ENCODE measurements at places on chromosomes 3 and 15.
A peak's percentile ranks its signal among the peaks of the same experiment; 100 is the strongest.

DNA sequence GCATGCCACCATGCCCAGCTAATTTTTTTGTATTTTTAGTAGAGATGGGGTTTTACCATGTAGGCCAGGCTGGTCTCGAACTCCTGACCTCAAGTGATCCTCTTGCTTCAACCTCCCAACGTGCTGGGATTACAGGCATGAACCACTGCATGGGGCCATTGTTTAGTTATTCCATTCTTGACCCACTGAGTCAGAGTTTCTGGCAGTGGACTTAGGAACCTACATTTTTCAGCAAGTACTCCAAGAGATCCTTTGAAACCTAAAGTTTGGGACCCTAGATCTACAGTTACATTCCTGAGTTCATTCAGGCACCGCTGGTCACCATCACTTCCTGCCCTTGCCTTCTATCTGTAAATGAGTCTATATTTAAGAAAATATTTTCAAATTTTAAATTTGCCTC lies 1.4 kb upstream of the TNFSF10 start:
- no peak for DNase-seq

DNA sequence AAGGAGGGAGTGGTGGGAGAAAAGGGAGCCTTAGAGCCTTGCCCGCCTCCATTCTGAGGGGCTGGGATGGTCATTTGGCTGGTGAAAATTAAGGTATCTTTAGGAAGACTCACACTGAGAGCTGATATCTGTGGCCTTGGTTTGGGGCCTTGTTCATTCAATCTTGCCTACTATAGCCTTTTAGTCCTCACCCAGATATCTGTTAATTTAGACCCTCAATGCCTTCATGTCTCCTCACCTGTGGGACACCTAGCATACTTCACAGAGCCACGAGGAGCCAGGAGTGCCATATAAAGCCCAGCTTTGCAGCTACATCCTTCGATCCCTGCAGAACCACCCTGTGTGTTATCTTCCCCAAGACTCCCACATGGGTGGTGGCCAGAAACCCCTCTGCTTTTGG lies 4.7 kb upstream of the ARNT2 start:
- no peak for DNase-seq

DNA sequence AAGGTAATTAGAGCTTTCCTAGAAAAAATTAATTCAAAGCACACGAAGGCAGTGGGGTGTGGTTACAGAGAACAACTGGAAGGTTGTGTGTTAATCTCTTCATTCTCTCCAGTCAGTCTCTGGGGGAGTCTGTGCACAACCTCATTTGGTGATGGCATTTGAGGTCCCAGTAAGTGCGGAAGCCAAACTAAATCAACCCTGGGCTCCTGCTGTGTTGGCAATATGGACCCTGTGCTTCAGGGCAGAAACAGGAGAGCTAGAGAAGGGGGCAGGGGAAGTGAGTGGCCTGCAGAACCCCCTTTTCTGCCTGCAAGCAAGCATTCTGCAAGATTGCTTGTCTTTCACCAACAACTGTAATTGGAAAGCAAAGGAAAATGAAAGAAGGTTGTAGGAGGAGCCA lies 195.9 kb upstream of the ST8SIA2 start:
- no peak for DNase-seq

- DNase-seq: no peak
Measured at GRCh38 chr3:46642971-46643370, 30.6 kb downstream of the FAM240A start.

DNA sequence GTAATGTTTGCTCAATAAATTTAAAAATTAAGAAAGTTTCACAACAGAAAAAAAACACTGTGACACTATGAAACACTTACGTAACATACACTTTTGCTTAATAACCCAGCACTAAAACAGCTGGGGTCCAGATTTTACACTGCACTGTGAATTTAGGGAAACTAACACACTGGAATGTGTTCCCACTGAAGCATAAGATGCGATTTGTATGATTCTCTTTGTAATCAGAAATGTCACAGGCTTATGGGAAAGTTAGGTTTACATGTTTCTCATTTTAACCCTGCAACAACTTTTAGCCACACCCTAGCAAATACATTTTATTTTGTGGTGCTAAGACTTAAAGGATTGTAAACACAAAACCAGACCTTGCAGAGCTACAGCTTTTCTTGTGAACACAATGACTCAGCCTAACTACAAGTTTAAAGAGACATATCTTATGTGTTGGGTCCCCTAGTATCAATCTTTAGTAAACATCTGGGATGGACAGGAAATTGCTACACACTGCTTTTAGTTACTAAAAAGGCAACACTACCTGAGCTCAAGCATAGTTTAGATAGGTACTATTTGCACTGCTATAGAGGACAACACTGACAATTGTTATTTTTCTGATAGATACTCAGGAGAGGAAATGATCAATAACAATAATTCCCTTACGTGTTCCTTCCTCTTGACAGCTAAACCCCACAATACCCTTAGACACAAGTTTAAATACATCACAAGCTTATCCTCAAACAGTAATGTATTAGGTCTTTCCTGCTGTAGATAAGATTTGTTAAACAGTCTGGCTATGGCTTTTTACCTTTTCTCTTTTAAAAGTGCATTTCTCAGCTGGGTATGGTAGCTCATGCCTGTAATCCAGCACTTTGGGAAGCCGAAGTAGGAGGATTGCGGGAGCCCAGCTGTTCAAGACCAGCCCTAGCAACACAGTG lies 3.8 kb downstream of the PLD1 start:
- DNase-seq: no peak

DNA sequence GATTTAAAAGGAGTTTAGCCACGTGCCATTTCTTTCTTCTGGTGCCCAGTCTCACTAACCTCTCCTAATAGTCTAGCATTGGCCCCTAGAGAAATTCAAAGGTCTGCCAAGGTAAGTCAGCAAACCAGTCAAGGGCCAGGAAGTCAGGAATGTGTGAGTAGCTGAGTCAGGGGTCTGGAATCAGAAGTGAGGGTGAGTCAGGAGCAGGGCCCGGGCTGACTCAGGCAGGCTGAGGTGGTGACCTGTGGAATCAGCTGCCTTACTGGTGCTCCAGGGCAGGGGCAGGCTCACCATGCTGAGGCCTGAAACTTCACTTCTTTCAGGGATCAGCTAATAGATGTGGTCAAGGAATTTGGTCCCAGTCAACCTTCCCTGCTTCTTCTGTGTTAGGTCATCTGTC lies 105.8 kb upstream of the MYZAP start:
- DNase-seq: no peak

GRCh38 chr15:85536341-85536740 lies 155.9 kb downstream of the AKAP13 start:
- DNase-seq: no peak

- no peak for DNase-seq
Measured at GRCh38 chr15:80208758-80209734, 43.0 kb downstream of the CTXND1 start.

GRCh38 chr15:36948982-36949381 lies 151.4 kb downstream of the MEIS2 start:
- DNase-seq: no peak

GRCh38 chr15:78389322-78389721 lies 48.7 kb upstream of the IREB2 start:
- no peak for DNase-seq

DNA sequence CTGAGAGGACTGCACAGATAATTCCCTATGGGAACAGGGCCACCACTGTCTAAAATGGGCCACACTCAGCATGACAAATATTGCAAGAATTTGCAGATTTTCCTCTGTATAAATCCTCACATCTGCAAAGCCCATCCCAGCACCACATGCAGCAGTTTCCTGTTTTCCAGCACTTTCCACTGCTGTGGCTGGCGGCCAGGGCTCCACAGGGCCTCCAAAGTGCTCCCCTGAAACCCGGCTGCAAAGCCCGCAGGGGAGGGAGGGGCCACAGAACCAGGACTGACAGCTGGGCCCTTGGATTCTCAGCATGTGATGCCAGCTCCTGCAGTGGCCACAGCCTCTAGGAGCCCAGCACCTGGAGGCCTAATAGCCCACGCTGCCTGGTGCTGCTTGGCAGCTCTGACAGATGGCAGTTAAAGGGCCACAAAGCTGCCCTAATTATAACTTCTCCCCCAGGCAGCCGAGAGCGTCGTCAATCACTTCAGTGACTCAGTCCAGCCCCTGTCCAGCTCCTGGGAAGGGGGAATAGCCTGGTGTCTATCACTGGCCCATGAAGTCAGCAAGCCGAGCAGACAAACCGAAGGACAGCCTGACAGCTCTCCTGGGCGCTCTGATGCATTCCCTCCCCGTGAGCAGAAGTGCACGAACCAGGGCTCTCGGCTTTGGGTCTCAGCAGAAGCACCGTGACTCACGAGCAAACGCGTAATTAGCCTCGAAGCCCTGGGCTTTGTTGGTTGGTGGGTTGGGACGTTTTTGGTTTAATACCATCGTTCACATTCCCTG lies 4.7 kb downstream of the LRRC15 start:
- DNase-seq: peak; percentile 65

DNA sequence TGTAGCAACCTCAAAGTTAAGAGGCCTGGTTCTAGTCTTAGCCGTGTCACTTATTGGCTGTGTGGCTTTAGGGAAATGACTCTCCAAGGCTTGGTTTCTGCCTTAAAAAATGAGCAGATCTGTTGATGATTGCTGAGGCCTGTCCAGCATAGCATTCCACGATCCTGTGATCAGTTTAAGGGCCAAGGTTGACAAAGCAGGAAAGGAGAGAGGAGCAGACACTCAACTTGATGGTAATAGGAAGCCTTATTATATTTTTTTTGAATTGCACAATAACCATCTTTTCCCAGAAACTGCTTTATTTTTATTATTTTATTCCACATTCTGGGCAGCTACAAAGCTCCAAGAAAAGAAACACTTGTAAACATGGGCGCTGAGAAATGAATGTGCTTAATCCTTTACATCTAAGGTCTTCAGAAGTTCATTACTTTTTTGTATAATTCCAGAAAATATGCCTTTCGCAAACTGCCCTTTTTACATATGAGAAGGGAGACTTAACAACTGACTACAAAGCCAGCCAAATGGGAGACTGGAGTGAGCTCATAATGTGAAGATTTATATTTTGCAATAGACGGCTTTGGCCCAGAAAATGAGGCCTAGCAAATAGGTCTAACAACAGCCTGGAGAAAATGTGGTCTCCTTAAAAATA lies 241.0 kb downstream of the ATP8B4 start:
- no peak for DNase-seq

GRCh38 chr3:175914785-175915184 lies 1055.7 kb downstream of the NAALADL2 start:
- no peak for DNase-seq

DNA sequence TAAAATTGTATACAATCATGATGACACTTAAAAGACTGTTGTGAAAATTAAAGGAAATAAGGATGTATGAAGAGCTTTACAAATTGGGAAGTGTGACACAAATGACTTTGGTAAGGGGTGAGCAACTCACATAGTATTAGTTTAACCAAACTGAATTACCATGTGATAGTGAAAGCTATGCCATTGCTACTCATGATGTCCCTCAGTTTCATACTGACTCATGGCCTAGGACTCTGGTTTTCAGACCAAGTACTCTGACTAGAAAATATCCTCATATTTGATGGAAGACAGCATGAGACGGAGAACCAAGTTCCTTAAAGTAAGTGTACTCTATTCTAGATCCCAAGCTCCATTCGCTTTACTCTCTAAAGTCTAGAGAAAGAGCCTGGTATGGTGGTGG lies 203.2 kb upstream of the ICE2 start:
- DNase-seq: no peak

DNA sequence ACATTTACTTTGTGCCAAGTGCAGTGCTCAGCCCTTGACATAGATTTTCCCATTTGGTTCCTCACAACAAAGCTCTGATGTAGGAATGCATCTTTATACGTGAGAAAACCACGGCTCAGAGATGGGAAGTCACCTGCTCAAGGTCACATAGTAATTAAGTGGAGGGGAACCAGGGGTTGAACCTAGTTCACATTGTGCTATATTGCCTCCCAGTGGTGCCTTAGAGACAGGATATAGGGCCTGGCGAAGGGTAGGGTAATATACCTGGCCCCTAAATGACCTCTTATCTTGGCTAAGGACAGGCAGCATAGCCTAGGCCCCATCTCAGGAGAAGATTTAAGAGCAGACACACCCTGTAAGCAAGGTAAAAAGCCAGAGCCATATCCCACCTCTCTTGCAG lies 71.5 kb downstream of the FOXP1 start:
- DNase-seq: no peak

DNA sequence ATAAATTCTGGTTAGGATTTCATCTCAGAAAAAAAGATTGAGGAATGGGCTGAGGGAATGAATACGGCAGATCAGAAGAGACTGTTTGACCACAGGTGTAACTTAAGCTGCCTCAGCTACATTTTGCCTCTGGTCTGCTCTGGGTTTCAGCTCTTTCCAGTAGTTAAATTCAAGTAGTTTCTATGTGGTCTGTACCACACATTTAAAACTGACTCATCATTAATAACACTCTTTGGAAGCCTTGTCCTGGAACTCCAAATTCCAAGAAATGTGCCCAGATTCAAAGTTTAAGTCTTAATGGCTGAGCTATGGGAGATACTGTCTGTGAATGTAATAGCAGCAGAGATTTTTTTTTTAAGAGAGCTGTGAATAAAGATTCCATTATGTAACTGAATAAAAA lies 133.1 kb upstream of the IGSF10 start:
- DNase-seq: no peak

GRCh38 chr3:112561484-112561733 lies 353 bp downstream of the ATG3 start:
- no peak for DNase-seq

GRCh38 chr3:40701016-40701588 lies 176.3 kb downstream of the ZNF621 start:
- DNase-seq: no peak

DNA sequence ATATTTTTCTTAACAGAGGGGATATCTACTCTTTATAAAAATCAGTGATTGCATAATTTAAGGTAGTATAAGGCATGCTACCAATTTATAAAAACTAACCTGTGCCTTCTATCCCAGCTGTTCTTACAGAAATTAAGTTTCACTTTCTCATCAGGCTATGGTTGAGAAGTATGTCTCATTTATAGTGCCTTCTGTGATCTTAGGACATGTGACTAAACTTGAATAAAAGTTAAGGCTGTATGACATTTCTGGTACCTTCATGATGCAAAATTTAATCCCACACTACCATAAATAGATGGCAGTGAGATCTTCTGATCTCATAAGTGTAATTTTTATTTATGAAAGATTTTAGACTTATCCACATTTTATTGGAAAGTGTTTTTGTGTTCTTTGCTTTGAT lies 12.6 kb downstream of the TIPARP start:
- DNase-seq: no peak

DNA sequence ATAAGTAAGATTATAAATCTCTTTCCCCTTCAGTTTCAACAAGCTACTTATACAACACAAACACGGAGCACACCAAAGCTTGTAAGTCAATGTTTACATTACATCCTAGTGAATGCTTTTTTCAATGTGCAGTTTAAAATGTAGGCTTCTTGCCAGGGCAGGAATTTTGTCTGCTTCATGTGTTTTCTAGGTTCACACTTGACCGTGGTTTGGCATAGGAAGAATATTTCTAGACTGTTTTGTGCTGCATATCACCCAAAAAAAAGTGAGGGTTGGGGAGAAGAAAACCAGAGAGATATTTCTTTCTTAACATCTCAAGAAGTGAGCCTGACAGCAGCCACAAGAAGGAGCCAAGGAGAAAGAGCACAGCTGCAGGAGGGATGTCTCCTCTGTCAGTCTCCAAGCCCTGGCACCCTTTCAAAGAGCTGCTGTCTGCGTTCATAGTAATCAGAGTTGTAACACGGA lies 255.8 kb downstream of the MEIS2 start:
- no peak for DNase-seq

Measured in spinal cord (tissue), 10 donors.